ENCODE measurements at places on chromosomes 1 and 21.

DNA sequence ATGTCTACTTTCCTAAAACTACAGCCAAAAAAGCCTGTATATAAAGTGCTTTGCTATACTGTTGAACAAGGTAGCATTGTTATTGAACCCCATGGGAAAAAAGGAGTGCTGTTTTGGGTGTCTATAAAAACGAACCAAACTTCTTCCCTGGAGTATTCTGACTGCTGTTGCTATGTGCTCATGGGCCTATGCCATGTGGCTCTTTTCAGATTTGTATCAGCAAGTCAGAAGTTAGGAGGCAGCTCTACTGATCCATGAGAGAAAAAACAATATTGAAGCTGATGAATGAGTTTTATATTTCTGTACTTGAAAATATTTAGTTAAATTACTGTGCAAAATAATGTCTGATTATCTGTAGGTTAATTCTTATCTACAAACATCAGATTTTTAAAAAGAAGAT, 66.5 kb downstream of the ADGRL2 start:
- no peak for DNase-seq

GRCh38 chr1:99737016-99737415, 29.4 kb downstream of the FRRS1 start:
- DNase-seq, result peak; percentile 17

DNA sequence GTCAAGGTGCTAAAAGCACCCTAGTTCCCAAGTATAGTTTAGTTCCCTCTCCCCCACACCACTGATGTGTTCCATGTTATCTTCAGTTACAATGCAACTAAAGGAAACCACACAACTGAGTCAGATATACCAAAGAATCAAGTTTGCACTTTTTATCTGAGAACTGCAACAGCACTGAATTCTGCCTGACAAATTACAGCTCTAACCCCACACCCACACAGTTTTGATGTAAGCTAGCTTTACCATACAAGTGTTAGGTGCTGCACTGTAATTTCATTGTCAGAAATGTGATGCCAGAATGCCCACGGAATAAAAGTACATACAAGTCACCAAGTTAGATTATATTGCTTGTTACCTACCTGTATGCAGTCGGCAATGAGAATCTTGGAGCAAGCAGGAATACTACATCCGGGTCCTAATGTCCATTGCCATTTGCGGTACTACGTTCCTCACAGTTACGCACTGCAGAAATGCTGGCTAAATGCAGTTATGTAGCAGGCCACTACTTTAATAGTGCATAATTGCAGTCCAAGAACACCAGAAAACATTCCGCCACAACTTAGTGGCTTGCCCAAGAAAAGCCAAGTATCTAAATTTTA, 12.1 kb downstream of the SFPQ start:
- DNase-seq, result no peak

GRCh38 chr1:30183895-30184294, 539.5 kb downstream of the MATN1 start:
- no peak for DNase-seq

DNA sequence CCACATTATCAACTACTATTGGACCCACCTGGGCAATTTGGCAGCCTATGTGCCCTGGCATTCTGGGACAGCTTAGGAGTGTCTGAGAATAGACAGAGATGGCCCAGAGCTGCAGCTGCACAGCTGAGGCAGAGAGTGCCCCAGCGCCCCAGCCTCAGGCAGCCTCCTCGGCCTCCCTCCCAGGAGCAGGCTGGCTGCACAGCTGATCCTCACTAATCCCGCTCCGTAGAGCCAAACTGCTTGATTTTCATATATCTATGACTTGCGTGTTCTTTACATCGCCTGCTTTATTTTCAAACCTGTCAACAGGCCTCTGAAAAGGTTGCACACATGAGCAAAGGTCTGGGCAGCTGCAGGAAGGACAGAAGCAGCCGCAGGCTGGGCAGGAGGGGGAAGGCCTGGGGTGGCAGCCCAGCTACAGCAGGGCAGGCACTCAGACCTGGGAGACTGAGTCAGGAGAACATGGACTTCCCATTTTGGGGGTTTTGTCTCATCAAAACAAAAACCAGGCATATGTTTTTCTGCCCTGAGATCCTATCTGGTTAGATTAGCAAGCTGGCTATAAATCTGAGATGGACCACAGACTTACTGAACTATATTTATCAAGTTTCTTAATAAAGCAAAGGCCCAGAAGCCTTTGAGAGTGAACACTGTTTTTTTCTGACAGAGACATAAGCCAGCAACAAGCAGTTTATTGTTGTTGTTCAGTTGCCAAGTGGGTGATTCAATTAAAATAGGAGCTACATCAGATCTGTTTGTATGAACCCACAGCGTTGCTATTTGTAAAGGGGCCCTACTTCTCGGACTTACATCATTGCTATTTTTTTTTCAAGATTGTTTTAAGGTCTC, 301.8 kb upstream of the DUSP10 start:
- DNase-seq, result no peak

GRCh38 chr1:26754086-26754874, 33.5 kb upstream of the PIGV start:
- DNase-seq, result no peak

GRCh38 chr1:98053471-98054366, 132.9 kb upstream of the DPYD start:
- peak; percentile 26 for DNase-seq

Data from T-helper 2 cell (primary cell).